Cortex of kidney (tissue), 1 donor: ENCODE measurements at places on chromosomes 6 and 20.

DNA sequence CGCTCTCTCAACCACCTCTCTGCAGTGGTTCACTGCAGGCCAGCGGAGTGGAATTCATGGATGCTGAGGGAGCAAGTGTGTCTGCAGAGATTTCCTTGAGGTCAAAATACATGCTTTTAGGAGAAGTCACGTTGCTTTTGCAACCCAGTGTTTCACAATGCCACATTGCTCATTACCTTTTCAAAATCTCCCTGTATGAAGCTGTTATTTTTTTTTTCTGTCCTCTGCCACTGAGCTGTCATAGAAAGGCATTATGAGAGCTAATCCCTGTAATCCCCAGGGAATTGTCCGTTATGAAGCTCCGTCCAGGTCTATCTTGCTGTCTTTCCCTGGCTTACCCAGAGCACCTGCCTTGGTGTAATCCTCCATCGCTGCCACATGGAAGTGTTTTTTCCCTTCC lies 60.5 kb upstream of the SLC22A23 start:
- no peak for DNase-seq

- DNase-seq, result no peak
Observed at GRCh38 chr6:143163621-143164020, 102.9 kb downstream of the AIG1 start.

GRCh38 chr6:170561555-170561954 lies 7.4 kb downstream of the TBP start:
- DNase-seq, result no peak

- no peak for DNase-seq
Observed at GRCh38 chr6:72042088-72042487, 155.7 kb downstream of the RIMS1 start.

- no peak for DNase-seq
Observed at GRCh38 chr6:32189742-32190053, 304 bp downstream of the PBX2 start.

DNA sequence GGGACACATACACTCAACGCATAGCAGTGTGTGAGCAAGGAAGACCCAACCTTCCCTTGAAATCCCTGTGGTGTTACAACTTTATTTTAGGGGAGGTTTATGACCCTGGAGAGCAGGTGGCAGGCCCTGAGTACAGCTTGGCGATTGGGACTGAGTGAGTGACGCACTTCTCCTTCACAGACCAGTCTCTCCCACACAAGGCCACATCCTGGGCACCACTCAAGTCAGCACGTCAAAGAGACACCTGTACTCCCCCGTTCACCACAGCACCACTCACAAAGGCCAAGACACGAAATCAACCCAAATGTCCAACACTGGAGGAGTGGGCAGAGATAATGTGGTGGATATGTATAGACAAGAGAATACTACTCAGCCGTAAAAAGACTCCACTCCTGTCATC lies 57.0 kb upstream of the FRMD1 start:
- no peak for DNase-seq
